Renal pelvis (tissue), 12 donors: ENCODE measurements at places on chromosomes 1 and 21.

DNA sequence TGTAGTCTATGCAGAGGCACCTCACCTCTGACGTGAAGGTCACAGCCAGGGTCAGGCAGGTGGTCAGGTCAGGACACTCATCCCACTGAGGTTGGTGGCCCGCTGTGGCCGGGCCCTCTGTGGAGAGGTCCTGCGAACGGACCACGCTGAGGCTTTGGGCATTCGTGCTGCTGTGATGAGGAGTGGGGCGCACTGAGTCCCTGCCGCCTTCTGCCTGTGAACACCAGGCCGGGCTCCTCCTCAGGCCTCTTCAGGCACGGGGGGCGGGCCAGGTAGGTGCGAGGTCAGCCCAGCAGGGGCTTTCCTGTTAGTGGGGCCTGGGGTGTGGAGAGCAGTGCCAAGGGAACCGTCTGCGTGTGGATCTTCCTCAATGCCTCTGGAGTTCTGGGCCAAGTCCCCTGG lies 39.0 kb downstream of the COQ8A start:
- DNase-seq, result no peak

DNA sequence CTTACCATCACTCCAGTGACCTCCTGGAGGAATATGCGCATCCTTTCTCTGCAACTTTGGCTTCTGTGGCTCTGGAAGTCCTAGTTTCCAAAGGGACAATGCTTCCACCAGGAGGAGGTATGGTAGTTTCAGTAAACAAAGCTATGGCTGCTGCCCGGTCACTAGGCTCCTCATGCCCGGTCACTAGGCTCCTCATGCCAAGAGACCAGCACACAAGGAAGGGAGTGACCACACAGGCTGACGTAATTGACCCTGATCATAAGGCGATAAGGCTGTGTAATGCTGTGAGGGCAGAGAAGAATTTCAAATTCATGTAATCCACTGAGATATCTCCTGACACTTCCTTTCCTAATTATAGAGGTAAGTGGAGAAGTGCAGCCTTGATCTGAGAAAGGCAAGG lies 102.9 kb downstream of the DTL start:
- no peak for DNase-seq

- no peak for DNase-seq
These were observed 35.6 kb upstream of the PUM1 start for GRCh38 chr1:31101147-31101502.

DNA sequence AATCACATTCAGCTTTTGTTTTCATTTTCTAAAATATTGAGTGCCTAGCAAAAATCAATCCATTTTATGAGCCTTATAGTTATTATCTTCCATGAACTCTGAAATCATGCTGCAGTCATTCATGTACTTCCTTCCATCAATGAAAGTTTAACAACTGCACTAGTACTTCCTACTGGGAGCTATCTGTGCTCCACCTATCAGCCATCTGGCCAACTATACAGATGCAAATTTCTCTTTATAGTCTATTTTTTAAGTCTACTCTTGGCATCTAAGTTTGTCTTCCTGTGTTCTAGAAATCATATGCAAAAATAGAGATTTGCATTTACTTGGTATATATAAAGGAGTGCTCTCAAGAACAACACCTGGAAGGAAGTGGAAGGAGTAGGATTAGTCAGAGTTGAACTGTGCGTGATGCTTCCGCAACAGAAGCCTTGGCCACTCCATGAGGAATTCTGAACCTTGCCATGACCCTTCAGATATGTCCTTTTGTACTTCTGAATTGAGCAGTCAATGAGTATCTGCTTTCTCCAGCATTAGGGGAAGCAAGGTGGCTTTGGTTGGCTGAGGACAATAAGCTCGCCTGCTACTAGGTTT lies 403.2 kb upstream of the ADAMTS5 start:
- no peak for DNase-seq

DNA sequence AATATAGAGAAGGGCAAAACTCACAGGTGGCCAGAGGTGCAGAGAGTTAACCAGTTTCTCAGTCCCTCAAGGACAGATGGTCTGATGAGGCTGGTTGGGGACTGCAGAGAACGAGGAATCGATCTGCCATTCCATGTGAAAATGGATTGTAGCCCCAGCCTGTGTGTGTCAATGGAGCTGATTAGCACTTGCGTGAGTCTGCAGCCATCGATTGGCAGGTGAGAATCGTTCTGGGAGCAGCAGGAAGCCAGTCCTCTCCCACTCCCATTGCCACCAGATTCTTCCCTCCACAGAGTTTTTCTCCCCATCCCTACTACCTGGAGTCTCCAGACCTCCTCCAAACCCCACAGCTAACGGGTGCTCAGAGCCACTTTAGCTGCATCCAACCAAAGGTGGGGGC lies 18.3 kb upstream of the PSMB2 start:
- DNase-seq, result no peak

- DNase-seq, result no peak
These were observed 46.1 kb upstream of the SRP9 start for GRCh38 chr1:225731491-225731890.
